Naive thymus-derived CD4-positive, alpha-beta T cell (primary cell): ENCODE measurements at places on chromosomes 7 and 10. TPM values are rescaled to one million over a fixed set of nuclear protein-coding genes. Genes with fewer than 3 reads are reported as not detected.

DNA sequence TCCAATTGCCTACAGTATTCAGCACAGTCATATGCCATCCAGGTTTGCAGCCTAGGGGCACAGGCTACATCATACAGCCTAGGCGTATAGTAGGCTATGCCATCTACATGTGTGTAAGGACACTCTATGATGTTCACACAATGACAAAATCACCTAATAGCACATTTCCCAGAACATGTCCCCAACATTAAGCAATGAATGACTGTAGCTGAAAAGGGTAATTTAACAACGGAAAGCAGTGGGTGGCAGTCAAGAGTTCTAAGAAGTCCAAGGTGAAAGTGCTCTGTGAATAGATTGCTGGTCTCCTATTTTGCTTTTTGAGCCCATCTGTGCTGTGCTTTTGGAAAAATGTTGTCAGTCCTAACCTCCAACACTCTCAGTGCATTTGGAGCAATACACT, 162.6 kb downstream of the KLF6 start:
- H3K36me3 ChIP-seq, result no peaks in the 10 kb centered on the region
- no peaks in the 10 kb centered on the region for H3K27me3 ChIP-seq
- H3K4me3 ChIP-seq, result no peak overlapping the region
- H3K27ac ChIP-seq, result no peak overlapping the region
- no peaks in the 10 kb centered on the region for H3K4me1 ChIP-seq

DNA sequence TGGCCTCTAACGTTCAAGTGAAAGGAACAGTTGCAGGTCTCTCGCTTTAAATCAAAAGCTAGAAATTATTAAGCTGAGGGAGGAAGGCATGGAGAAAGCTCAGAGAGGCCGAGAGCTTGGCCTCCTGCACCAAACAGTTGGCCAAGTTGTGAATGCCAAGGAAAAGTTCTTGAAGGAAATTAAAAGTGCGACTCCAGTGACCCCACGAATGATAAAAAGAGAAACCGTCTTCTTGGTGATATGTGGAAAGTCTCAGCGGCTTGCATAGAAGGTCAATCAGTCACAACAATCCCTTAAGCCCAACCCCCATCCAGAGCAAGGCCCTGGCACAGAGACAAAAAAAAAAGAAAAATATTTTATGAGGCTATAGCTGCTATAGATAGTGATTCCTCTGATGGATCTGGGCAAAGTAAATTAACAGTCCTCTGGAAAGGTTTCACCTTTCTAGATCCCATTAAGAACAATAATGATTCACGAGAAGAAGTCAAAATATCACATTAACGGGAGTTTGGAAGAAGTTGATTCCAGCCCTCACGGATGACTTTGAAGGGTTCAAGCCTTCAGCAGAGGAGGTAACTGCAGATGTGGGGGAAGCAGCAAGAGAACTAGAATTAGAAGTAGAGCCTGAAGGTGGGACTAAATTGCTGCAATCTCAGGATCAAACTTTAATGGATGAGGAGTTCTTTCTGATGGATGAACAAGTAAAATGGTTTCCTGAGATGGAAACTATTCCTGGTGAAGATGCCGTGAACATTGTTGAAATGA, 42.5 kb upstream of the INPP5A start:
- H3K27ac ChIP-seq, result no peak overlapping the region
- H3K27me3 ChIP-seq, result no peaks in the 10 kb centered on the region
- no peak overlapping the region for H3K4me3 ChIP-seq
- no peaks in the 10 kb centered on the region for H3K4me1 ChIP-seq
- DNase-seq, result no peak
- no peaks in the 10 kb centered on the region for H3K36me3 ChIP-seq

The NCF1 gene
- 9.0 TPM for polyA plus RNA-seq

The LBX1 gene
- polyA plus RNA-seq, result not detected
